Hepatocyte (in vitro differentiated cells): ENCODE measurements at places on chromosomes 4 and X. TPM values are rescaled to one million over a fixed set of nuclear protein-coding genes. Genes with fewer than 3 reads are reported as not detected.

DNA sequence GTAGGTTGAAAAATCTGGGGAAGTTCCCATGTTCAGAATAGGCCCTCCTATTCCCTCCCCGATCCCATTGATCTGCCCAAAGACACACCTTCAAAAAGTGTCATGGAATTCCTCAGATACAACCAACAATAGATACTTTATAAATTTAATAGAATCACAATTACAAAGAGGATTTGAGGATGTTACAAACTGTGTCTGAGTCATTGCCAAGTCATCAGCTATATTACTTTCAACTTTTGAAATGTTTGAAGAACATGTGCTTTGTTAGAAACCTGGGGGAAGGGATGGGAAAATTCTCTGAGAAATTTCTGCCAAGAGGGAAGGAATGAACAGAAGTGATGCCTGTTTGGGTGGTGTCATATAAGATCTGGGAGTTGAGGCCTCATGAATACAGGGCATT lies 46.7 kb downstream of the KCNIP4 start:
- no peaks in the 10 kb centered on the region for H3K4me1 ChIP-seq
- no peak overlapping the region for H3K4me3 ChIP-seq
- H3K27me3 ChIP-seq = no peaks in the 10 kb centered on the region
- no peak for DNase-seq

DNA sequence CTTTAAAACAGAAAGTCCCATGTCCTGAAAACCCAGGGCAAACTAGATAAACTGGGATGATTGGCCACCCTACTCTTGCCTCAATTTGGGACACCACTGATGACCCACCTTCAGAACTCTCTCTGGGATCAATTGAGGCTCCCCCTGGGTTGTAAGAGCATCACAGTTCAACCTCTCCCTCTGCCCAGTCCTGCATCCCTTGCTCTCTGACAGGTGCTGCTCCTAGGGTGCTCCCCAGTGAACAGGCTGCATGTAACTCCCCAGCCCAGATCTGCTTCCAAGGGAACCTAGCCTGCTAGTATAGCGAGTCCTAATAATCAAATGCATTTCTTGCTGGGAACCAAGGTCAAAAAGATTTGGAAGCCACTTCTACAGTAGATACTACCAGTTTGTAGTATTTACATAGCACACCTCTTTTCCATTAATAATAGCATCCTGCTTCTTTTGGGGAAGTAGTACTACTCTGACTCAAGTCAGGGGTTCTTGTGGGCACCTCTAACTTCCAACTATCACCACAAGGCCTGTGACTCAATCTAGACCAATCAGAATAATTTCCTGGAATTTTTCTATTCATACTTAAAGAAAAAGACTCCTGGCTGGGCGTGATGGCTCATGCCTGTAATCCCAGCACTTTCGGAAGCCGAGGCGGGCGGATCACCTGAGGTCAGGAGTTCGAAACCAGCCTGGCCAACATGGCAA lies 42.1 kb upstream of the SPINK2 start:
- H3K4me3 ChIP-seq = no peak overlapping the region
- no peaks in the 10 kb centered on the region for H3K27me3 ChIP-seq

DNA sequence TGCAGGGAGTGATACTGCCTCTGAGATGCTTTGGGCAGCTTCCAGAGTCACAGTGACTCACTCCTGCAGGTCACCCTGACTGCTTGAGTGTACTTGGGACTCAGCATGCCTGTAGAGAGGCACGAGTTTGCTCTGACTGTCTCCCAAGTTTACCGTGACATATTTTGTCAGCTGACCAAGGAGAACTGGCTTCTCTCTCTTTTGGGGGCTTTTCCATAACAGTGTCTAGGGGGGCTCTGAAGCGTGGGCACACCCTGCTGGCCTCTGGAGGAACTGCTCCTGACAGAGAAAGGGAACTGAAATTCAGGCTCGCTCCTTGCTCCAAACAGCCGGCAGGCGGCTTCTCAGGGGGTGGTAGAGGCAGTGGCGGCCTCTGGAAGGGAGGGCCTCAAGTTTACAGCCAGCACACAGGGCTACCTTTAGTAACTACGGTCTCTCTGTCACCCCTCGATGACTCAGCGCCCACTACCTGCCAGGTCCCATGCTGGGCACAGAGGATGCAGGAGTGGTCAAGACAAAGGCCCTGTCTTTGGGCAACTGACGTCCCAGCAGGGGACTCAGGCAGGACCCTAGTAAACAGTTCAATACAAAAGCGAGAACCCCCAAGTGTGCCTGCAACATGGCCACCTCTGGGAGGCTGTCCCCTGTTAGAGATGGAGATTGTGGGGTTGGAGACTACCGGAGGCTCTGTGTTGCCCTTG lies 17.8 kb downstream of the ZNF185 start:
- peak overlapping the region; percentile 45 for H3K27ac ChIP-seq
- peaks cover 9% of the 10 kb centered on the region for H3K4me1 ChIP-seq
- no peaks in the 10 kb centered on the region for H3K36me3 ChIP-seq
- H3K27me3 ChIP-seq = no peaks in the 10 kb centered on the region
- H3K4me3 ChIP-seq = no peak overlapping the region
- peak; percentile 52 for DNase-seq

- H3K27ac ChIP-seq = no peak overlapping the region
- H3K36me3 ChIP-seq = no peaks in the 10 kb centered on the region
- DNase-seq = no peak
- no peak overlapping the region for H3K4me3 ChIP-seq
- no peaks in the 10 kb centered on the region for H3K27me3 ChIP-seq
These were observed 75.2 kb upstream of the NUDT6 start for GRCh38 chr4:122997463-122998101.

DNA sequence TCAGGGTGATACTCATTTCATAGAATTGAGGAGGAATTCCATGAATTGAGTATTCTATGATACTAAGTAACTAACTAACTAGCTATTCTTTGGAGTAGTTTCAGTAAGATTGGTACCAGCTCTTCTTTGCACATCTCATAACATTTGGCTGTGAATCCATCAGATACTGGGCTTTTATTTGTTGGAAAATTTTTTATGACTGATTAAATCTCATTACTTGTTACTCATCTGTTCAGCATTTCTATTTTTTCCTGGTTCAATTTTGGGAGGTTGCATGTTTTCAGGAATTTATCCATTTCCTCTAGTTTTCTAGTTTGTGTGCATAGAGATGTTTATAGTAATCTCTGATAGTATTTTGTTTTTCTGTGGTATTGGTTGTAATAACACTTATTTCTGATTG lies 70.8 kb upstream of the FREM3 start:
- H3K4me3 ChIP-seq = no peak overlapping the region
- no peaks in the 10 kb centered on the region for H3K4me1 ChIP-seq
- DNase-seq = no peak

- H3K27ac ChIP-seq = no peak overlapping the region
- no peak overlapping the region for H3K4me3 ChIP-seq
- H3K4me1 ChIP-seq = no peaks in the 10 kb centered on the region
- no peaks in the 10 kb centered on the region for H3K27me3 ChIP-seq
- no peaks in the 10 kb centered on the region for H3K36me3 ChIP-seq
- DNase-seq = no peak
These were observed 37.9 kb downstream of the RAP2C start for GRCh38 chrX:132181364-132181763.

The TLL1 gene
- 0.30 and 1.4 TPM in 2 replicates for total RNA-seq

GRCh38 chr4:24780936-24781495 lies 14.4 kb upstream of the SOD3 start:
- no peaks in the 10 kb centered on the region for H3K27me3 ChIP-seq
- no peaks in the 10 kb centered on the region for H3K36me3 ChIP-seq
- DNase-seq = no peak
- no peak overlapping the region for H3K27ac ChIP-seq

- H3K27ac ChIP-seq = no peak overlapping the region
- no peak for DNase-seq
- H3K27me3 ChIP-seq = no peaks in the 10 kb centered on the region
- no peaks in the 10 kb centered on the region for H3K36me3 ChIP-seq
- no peaks in the 10 kb centered on the region for H3K4me1 ChIP-seq
- no peak overlapping the region for H3K4me3 ChIP-seq
These were observed 93.3 kb downstream of the TTC29 start for GRCh38 chr4:146852360-146852759.

The AFF2 gene
- total RNA-seq = 6.5 and 8.6 TPM in 2 replicates

- H3K4me1 ChIP-seq = no peaks in the 10 kb centered on the region
- H3K4me3 ChIP-seq = no peak overlapping the region
- peaks cover 3% of the 10 kb centered on the region for H3K27me3 ChIP-seq
- H3K27ac ChIP-seq = no peak overlapping the region
These were observed 113.0 kb downstream of the UCHL1 start for GRCh38 chr4:41369680-41370079.
